ENCODE measurements at places on chromosomes 4 and X.
A peak's percentile ranks its signal among the peaks of the same experiment; 100 is the strongest.

GRCh38 chr4:176788971-176789370 lies 3.8 kb downstream of the VEGFC start:
- DNase-seq = no peak

- no peak for DNase-seq
Observed at GRCh38 chr4:153247116-153247490, 42.9 kb downstream of the TRIM2 start.

DNA sequence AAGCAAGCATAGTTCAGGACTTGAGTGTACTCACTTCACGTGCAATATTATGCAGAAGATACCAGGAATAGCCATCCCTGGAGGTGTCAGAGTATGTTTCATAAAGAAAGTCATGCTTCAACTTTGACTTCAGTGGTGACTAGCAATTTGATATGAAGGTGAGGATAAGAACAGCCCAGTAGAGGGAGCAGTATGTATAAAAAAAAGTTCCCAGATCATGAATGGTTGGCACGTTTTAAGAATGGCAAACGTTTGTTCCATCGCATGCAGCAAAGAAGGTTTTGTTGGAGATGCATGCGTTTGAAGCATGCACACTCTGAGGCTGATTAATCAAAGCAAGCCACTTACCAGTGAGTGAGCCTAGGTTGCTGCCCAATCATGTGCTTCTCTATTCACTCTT lies 33.5 kb upstream of the SLITRK4 start:
- no peak for DNase-seq

DNA sequence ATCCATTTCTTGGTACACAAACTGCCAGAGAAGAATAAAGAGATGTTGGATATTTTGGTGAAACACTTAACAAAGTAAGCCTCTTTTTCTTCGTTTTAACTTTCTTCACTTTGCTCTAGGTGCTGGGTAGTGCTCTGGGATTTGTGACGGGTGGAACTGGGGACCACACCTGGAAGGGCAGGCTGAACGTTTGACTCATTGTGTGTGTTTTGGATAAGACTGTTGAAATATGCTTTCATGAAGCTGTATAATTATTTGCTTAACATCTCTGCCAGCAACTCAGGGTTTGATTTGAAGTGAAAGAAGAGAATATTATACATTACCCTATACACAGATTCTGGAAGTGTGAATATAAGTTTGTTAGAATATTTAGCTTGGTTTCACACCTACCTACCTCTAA lies 233.2 kb downstream of the ARHGAP10 start:
- no peak for DNase-seq

DNA sequence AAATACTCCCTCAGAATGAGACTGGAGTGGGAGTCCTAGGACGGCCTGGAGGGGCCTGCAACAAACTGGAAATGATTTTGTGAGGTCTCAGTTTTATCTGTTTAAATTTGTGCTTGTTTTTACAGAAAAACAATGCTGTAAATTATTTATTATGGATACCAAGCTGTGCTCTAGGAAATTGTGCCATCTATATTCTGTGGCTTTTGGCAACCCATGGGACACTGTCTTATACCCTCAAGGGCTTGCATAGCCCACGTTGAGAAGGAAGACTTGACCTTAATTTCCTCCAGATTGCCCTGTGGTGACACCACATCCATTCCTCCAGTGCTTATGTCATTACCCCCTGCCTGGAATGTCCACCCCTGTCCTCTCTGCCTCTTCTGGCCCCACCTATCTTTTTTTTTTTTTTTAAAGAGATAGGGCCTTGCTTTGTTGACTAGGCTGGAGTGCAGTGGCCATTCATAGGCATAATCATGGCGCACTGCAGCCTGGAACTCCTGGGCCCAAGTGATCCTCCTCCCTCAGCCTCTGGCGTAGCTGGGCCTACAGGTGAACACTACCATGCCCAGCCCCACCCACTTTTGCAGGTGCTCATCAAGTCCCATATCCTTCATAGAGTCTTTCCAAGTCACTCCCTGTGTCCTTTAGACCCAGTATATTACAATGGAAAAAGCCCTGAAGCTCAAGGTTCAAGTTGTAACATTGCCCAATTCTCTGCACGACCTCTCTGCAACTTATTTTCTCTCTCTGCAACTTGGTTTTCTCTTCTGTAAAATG lies 77.4 kb downstream of the HPRT1 start:
- DNase-seq = no peak

DNA sequence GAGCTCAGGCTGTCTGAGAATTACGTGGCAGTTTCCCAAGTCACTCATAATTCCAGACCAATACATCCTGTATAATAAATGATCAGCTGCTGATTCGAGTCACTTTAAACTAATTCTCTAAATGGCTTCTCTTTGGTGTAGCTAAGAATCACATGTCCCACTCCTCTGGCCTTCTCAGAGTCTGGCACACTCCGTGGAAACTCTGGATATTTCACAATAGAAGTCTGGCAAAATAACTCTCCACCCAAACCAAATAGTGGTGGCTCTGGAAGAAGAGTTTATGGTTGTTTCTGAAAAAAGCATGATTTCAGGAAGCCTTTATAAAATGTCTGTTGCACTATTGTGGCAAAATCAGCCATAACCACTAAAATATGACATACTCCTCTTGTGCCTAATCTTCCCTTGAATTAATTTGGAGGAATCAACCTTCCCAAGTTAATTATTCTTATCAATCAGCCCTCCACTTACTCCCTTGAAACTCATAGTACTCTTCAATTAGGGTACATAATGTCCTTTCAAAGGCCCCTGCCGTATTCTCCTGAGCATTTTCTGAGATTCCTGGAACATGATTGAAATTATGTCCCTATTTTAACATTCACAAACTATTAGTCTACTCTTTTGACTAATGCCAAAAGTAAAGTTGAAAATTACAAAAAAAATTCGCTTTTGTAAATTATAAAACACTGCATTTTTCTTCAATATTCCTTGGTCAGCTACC lies 991.6 kb downstream of the FAT4 start:
- DNase-seq = no peak

GRCh38 chrX:32195611-32196010 lies 1015.7 kb downstream of the DMD start:
- DNase-seq = no peak

- DNase-seq = no peak
Observed at GRCh38 chr4:134812611-134813010, 611.0 kb upstream of the PABPC4L start.

DNA sequence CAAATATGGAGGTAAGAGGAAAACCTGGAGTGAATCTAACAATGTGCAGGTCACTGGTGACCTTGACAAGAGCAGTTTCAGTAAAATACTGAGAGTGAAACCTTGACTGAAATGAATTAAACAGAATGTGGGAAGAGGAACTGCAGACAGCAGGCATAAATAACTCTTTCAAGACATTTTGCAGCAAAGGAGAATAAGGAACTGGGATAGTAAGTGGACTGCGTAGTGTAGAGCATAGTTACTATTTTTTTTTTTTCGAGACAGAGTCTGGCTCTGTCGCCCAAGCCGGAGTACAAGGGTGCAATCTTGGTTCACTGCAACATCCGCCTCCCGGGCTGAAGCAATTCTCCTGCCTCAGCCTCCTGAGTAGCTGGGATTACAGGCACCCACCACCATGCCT lies 24.0 kb downstream of the RBMX start:
- DNase-seq = no peak

DNA sequence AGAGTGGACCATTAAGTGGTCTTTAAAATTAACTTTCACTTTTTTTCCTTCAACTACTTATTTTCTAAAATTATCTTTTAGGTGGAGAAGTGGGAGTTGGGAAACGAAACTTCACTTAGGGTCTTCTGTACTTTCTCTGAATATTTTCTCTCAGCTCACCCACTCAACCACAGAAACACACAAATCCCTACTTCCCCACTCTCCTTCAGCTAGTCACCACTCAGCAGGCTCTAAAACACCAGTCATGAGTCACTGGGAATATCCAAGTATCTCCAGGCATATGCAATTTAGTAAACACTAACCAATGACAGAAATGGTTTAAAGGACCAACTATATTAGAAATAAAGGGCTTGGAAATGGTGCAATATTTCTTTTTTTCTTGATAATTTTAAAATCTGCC lies 153.0 kb upstream of the RPS6KA6 start:
- DNase-seq = no peak

GRCh38 chrX:79161655-79162054 lies 17.2 kb downstream of the GPR174 start:
- DNase-seq = peak; percentile 6

DNA sequence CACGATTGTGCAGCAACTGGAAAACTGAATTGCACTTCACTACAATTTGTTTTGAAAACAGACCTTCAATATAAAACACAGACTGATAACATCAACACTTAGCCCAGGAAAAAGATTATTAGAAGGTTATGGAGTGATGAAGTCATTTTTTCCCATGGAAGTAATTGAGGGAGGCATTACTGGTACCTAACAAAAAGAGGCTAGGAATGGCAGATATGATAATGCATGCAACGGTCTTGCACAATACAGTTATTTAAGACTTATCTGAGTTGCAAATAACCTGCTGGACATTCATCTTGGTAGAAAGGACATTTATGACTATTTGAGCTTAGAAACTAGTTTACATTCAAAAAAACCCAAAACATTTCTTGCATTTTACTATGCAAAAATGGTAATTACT lies 1031.9 kb downstream of the FAT4 start:
- DNase-seq = no peak

DNA sequence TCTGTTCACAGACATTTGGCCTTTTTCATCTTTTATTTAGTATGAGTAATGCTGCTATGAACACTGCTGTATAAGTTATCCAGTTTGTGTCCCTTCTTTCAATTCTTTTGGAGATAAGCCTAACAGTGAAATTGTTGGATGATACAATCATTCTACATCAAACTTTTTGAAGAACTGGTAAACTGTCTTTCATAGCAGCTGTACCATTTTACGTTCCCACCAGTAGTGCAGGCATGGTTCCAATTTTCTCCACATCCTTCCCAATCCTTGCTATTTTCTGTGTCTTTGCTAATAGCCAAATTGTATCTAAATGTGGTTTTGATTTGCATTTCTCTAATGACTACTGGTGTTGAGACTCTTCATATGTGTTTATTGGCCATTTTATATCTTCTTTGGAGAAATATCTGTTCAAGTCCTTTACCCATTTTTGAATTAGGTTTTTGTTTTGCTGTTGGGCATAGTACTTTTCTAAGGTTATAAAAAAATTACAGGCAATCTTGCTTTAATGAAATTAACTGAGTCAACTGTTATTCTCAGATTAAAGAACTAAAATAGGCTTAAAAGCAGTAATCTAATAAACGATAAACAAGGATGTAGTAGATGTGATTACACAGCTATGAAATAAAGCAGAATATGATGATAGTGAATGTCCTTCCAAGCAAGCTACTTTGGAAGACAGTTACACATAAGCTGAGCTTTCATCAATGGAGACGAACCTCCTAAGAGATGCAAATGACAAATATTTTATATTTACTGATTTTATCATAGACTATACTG lies 57.2 kb downstream of the FBXW7 start:
- no peak for DNase-seq

DNA sequence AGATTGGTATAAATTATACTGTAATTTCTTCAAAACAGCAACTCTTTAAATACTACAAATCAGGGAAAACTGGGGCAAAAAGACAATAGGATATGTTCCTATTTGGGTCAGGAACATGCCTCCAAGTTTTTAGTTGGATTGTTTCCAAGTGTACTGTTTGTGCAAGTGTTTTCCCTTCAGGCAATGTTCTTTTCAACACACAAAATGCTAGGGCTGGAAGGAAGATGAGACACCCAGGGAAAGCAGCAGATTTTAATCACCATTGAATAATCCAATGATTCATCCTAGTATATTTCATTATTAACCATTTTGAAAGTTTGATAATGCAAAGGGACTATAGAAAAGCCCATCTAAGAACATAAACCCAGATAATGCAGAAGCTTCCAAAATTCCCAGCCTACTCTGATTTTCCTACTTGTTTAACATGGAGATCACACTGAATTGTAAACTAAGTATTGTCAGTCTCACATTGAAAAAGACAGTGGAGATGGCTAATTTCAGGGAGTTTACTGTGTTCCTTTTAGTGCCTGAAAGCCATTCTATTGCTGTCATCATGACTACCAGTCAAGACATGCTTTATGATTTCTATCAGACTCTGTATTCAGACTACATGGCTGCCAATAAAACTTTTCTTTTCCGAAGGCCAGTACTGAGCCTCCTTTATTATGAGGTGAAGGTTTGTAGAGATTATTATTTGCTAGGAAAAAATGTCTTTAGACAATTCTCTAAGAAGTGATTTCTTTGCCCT lies 38.6 kb downstream of the COL4A6 start:
- no peak for DNase-seq

- no peak for DNase-seq
Observed at GRCh38 chrX:46549914-46550313, 4.7 kb upstream of the ZNF674 start.

- DNase-seq = no peak
Observed at GRCh38 chrX:74911494-74911893, 13.8 kb downstream of the NEXMIF start.

- DNase-seq = no peak
Observed at GRCh38 chr4:108035691-108036090, 46.0 kb downstream of the HADH start.

DNA sequence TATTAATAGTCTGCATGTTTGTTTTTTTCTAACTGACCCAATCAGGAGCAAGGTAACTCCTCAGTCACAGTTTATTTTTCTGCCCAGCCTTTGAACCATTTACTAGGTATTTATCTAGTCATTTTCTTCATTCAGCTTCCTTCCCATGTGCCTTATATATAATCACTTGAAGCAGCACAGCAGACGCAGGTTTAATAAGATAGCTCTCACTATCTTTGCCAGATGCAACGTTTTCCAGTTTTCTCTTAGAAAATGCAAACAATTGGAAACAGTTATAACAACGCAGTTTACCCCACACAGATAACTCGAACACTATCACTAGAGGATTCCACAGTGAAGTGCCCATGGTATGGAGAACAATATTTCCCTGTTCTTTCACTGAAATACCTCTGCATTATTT lies 56.4 kb upstream of the NFKB1 start:
- no peak for DNase-seq

DNA sequence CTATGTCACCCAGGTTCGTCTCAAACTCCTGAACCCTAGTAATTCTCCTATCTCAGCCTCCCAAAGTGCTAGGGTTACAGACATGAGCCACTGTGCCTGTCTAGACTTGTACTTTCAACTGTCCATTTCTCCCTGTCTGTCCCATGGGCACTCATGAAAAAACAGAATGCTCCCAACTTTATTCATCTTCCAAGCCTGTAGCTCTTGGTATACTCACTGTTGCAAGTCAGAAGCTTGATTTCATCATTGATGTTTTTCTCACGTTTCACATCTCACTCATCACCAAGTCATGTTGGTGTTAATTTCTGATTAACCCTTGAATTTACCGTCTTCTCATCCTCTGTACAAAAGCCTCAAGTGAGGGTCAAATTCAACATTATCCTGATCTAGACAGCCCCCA lies 7.3 kb upstream of the SRP72 start:
- no peak for DNase-seq

Measured in stimulated activated naive CD4-positive, alpha-beta T cell treated with Interleukin-2 at 50 U/mL for 16 hours (primary cell).